SK-N-SH treated with all-trans-retinoic acid at 6 μM for 48 hours (cell line): ENCODE measurements at places on chromosomes 2 and 18.

- no peak for ATAC-seq
Observed at GRCh38 chr2:233852056-233852455, 2.3 kb downstream of the HJURP start.

- no peak for ATAC-seq
Observed at GRCh38 chr2:96528006-96528699, 8.4 kb upstream of the ARID5A start.

DNA sequence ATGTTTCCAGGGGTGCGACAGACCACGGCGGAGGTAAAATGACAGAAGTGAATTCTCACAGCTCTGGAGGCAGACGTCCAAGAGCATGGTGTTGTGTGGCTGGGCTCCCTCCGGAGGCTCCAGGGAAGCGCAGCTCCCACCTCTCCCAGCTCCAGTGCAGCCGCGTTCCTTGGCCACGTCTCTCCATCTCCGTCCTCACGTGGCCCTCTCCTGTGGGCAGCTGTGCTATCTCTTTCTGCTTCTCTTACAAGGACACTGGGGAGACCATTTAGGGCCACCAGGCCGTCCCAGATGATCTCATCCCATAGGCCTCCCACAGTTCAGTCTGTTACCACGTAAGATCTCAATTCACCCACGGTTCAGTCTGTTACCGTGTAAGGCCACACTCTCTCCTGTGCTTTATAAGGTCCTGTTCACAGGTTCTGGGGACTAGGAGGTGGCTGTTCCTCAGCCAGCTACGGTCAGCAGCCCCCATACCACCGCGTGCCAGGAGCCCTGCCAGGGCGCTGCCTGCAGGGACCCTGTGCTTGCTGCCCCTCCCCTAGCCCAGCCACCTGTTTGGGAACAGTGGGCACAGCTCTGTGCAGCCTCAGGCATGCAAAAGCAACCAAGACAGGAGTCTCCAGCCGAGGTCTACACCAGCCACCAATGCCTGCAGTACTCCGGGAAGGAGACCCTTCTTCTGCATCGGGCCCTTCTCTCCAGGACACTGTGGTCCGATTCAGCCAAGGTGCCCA lies 2.9 kb upstream of the MAB21L4 start:
- ATAC-seq = no peak

DNA sequence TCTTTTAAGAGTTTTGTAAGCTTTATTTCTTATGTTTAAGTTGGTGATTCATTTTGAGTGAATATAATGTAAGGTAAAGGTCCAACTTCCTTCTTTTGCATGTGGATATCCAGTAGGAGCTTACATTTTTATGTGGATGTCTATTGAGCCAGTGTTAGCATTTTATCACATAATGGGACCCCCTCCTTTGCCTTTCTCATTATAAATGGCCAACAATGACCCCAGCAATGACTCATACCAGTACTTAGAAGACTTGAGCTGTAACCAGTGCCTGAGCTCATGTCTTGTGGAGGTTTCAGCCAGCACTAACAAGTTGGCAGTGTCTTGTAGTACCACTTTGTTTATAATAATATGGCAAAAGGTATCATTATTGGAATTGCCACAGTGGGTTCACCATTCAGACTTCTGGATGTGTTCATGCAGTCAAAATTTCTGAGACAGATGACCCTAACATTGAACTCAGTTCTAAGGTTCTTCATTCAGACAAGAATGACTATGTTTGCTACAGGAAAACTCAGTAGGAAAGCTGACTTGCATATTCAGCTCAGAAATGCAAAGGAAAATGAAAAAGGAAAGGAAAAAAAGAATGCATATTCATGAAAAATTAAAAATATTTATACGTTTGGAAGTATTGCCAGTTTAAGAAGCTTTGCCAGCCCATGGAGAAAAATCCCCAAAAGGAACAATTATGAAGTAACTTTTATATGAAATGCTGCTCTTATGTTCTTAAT lies 41.0 kb downstream of the CDKL4 start:
- ATAC-seq = no peak

- ATAC-seq = no peak
Observed at GRCh38 chr2:174445248-174445647, 41.6 kb downstream of the GPR155 start.
